Left lung (tissue), 14 donors: ENCODE measurements at places on chromosomes 2 and 18.

GRCh38 chr2:55992455-55992854 is 68.9 kb upstream of the EFEMP1 start:
- no peak for DNase-seq

DNA sequence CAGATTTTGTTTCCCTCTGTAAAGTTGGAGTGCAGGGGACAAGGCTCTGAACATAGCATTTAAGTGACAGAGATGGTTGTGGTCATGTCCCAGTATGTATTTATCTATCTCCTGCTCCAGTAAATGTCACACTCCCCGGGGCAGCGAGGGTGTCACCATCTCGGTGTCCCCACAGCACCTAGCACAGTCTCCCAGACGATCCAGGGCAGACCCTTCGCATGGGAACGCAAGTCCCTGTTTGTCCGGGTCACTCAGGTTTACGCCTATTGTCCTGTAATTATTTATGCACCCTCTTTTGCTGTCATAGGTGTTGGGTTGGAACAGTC is 12.6 kb upstream of the NTSR2 start:
- no peak for DNase-seq

DNA sequence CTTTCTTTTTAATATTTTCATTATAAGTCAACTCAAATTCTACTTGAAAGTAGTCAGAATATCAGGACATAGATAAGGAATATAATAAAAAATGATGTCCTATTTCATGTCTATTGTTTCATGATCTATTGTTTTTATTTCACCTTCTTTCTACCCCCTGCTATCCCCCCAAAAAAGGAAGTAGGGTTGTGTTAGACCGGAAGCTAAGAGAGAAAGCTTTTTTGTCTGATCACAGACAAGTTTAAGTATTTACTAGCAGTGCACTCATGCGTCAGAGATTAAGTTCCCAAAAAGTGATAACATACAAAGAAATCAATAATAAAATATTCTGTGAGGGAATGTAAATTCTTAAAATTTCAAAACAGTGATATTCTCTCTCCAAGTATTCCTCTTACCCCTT is 447.1 kb upstream of the CNTNAP5 start:
- no peak for DNase-seq

GRCh38 chr2:32718752-32719151 is 90.9 kb downstream of the TTC27 start:
- DNase-seq = no peak

DNA sequence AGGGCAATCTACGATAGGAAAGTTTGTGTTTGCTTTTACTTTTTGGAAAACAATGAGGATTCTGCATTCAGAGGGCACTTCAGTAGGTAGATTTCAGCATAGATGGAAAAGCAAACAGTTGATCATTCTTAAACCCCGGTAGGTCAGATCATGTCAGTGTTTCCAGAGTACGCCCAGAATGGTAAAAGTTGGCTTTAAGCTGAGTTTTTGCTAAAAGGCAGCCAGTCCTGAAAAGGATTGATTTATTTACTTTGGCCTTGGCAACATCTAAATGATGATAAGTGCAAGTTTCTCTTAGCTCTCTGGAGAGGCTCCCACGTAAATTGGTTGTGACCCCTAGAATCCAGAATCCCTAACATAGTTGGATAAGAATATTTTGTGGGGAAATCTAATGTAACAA is 168.0 kb downstream of the DIS3L2 start:
- no peak for DNase-seq

DNA sequence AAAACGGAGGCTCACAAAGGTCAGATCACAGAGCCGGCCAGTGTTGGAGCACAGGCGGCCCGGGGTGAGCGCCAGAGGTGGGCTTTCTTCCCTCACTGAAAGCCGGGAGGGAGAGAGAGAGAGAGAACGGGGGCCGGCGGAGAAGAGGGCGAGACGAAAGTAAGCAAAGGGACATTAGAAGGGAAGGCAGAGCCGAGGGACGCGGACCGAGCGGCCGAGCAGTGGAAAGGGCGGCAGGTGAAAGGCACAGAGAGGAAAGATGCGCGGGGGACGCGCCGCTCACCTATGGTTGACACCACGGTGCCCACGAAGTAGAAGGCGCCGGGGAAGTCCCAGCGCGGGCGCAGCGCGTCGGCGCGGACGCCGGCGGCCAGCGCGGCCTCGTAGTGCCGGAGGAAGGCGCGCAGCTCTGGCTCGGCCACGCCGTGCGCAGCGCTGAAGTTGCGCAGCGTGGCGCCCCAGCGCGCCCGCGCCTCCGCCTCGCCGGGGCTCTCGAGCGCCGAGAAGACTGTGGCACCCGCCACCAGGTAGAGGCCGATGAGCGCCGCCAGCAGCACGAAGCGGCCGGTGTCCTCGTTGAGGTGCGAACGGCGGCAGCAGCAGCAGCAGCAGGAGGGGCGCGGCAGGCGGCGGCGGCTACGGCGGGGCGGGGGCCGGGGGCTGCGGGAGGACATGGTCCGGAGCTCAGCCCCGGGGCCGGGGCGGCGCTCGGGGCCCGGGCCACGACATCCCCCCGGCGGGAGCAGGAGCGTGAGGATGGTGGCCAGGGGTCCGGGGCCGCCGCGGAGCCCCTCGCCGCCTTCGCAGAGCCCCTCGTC is 166.9 kb downstream of the MSH2 start:
- DNase-seq = no peak

DNA sequence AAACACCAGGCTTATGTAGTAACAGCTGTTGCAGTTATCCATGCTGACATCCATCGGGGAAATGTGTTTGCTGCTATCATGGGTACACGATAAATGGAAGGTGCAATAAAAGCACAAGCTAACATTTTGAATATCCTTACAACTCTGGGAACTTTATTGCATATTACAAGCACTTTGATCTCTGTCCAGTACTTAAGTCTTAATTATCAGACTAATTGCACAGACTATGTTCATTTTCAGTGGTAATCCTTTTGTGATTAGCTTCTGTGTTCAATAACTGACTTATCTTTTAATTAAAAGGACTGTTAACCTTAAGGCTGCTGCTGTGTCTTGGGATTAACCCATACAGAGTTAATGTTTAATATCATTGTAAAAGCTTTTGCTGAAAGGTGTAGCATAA is 101.4 kb upstream of the ATP5MC3 start:
- DNase-seq = no peak

DNA sequence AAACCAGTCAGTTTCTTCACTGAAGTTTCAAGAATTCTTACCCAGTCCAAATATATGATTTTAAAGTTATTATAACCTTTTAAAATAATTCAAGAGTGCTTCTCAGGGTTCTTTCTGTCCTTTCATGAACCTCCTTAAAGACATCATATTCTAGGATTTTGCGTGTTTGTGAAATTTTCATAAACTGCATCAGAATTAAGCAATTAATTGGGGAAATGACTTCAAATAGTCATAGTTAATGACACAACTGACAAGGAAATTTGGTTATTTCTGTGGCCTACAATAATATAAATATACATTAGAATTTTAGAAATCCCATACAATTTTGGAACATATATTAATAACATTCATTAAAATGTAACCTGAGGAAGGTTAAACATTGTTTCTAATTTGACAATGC is 10.5 kb downstream of the CYP27A1 start:
- DNase-seq = no peak

DNA sequence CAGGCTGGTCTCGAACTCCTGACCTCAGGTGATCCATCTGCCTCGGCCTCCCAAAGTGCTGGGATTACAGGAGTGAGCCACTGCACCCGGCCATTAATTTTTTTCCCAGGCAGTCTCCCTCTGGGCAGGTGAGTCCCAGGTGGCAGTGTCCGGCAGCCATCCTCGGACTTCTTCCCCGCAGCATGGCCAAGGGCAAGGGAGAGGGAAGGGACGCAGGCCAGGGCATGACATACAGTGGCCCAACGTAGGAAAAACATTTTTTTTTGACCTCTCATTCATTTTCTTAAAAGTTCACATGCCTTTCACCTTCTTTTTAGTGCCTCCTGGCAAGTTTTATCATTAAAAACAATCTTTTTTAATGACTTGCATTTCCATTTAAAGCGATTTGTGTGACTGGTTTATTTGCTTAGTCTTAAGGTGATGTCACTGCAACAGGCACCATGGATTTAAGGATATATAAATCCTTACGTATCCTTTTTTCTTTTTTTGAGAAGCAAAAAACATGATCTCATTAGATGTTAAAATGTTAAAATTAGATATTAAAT is 23.0 kb upstream of the ATOH8 start:
- no peak for DNase-seq

GRCh38 chr2:5546181-5546580 is 146.0 kb upstream of the SOX11 start:
- no peak for DNase-seq

DNA sequence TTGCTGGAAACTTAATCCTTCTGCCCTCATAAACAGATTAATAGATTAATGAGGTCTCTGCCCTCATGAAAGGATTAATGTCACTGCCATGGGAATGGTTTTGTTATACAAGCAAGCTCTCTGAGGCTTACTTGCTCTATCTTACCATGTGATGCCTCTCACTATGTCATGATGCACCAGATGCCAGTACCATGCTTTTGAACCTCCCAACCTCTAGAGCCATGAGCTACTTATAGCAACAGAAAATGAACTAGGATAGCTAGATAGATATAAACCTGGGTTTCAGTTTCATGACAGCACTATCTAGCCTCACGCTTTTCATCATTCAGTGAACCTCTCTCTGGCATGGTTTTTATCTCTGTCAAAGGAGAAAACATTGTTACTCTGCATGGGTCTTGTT is 371.6 kb upstream of the LRP1B start:
- no peak for DNase-seq

GRCh38 chr2:160075171-160075570 is 12.8 kb upstream of the PLA2R1 start:
- DNase-seq = no peak

DNA sequence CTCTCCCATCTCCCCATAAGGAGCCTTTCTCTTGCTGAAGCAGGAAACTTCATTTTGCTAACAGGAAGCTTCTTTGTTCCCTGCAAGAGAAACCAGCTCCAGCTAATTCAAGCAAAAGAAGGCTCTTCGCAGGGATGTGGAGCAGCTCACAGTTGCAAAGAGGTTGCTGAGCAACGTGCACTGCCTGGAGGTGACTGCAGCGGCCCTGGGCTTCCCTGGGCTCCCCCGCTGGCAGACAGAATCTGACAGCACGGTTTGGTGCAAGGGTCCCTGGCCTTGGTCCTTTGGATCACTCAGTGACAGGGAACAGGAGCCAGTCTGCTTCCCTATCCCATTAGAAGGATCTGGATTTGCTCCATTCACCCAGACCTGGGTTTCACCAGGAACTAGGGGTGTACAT is 25.8 kb downstream of the GPR55 start:
- DNase-seq = no peak

DNA sequence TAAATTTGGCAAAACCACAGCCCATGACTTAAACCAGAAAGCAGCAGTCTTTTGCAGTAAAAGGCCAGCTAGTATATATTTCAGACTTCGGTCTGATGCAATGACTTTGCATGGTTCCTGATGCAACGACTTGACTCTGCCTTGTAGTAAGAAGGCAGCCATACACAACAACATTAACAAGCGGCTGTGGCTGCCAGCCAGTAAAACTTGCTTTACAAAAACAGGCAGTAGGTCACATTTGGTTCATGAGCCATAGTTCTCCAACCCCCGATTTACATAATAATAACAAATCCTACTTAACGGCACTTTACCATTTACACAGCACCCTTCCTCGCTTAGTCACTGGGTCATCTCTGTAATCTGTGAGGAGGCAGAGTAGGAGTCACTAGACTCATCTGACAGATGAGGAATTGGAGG is 410.3 kb downstream of the LRATD1 start:
- peak; percentile 28 for DNase-seq

DNA sequence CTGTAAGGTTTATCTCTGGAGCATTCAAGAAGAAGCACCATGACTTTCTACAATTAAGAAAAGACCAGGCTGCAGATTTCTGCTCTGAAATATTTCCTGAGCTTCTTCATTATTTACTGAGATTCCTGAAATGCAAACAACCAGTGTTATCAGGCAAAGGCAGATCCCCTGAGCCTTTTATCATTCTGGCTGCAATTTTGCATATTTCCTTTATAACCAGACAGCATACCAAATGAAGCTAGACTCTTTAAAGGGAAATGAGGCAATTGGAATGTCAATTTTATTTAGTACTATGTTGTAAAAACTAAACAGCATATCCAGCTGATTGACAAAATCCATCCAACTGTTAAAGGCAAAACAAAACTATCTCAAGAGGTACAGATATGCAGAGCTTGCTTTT is 372.5 kb downstream of the RIT2 start:
- no peak for DNase-seq

GRCh38 chr18:78419171-78419570 is 560.4 kb upstream of the SALL3 start:
- no peak for DNase-seq

GRCh38 chr2:229370509-229370908 is 99.4 kb upstream of the PID1 start:
- DNase-seq = no peak

GRCh38 chr2:11396021-11396420 is 51.6 kb upstream of the ROCK2 start:
- no peak for DNase-seq

GRCh38 chr18:22609642-22610041 is 191.9 kb upstream of the CTAGE1 start:
- DNase-seq = no peak

GRCh38 chr2:172996387-172996961 is 79.2 kb upstream of the MAP3K20 start:
- DNase-seq = no peak

DNA sequence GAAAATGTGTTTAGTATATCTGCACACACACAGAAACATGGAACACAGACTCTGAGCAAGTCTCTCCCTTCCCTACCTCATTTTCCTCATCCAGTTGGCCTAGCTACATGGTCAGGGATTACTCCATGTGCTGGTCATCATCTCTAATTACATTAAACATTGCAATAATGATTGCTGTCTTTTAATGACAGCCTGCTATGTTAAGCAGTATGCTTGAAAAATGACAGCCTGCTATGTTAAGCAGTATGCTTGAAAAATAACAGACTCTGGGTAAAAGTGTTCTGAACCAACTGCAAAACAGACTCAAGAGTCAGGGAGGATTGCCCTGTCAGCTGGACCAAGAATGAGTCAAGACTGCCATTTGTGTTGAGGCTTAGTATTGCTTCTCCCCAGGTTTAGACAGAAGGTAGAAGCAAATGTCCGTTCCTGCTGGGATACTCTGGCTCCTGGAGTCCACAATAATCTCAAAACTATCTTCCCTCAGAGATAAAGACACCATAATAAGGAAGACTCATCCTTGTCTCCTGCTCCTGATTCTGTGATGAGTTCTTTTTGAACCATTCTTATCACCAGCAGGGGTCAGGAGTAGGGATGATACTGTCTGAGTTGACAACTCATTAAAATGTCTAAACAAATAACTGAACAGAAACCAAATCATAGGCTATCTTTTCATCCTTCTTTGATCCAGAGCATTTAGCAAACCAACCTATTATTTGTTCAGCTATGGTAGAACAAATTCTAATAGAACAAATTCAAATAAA is 57.7 kb downstream of the CCDC93 start:
- DNase-seq = no peak

GRCh38 chr2:43792653-43793052 is 18.8 kb downstream of the DYNC2LI1 start:
- no peak for DNase-seq

- no peak for DNase-seq
These were observed 207.5 kb upstream of the FOSL2 start for GRCh38 chr2:28185153-28185552.
